ENCODE measurements at places on chromosomes 1 and 21. TPM values are rescaled to one million over a fixed set of nuclear protein-coding genes. Genes with fewer than 3 reads are reported as not detected.

DNA sequence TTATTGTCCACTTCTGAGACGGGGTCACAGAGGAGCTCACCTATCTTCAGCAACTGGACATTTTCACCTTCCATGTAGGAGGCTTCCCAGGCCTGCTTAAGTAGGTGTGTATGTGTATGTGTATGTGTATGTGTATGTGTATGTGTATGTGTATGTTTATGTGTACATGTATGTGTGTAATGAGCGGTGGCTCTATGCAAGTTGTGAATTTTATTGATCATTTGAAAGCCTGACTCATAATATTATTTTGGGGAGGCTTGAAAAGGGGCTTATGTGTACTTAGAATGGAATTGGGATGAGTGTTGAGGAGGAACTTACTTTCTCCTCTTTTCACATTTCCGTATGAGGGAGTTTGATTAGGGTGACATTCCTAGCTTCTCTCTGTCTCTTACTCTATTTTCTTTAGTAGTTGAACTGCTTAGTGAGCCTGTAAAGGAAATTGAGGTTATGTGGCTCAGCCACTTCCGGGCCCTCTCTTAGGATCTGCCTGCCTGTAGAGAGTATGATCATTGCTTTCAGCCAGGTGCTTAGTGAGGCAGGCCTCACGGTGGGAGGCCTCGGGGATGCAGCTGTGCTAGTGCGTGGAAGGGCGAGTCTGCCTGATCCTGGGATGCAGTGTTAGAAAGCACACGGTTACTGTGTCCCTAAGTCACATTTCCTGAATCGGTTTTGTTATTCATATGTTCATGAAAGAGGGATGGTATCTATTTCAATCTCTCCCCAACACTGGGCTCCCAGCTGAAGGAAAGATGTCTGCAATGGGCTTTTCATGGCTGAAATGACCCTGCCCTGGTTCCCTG, 61.0 kb downstream of the IER5 start:
- H3K27me3 ChIP-seq, result no peaks in the 10 kb centered on the region

DNA sequence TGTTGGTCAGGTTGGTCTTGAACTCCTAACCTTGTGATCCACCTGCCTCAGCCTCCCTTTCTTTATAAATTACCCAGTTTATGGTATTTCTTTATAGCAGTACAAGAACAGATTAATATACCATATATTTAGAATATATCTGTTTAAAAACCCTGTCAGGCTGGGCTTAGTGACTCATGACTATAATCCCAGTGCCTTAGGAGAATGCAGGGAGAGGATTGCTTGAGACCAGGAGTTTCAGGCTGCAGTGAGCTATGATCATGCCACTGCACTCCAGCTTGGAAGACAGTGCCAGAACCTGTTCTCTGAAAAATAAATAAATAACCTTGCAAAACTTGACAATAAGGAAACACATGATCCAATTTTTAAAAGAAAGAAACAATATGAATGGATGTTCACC, 43.9 kb downstream of the ZNF684 start:
- no peak overlapping the region for H3K27ac ChIP-seq
- H3K4me1 ChIP-seq, result no peaks in the 10 kb centered on the region
- H3K36me3 ChIP-seq, result no peaks in the 10 kb centered on the region
- H3K27me3 ChIP-seq, result no peaks in the 10 kb centered on the region
- H3K4me3 ChIP-seq, result no peak overlapping the region

- DNase-seq, result no peak
- H3K4me3 ChIP-seq, result no peak within 1 kb of the TSS
- H3K36me3 ChIP-seq, result peaks cover 2% of the 10 kb centered on the region
- no peaks in the 10 kb centered on the region for H3K27me3 ChIP-seq
- no peaks in the 10 kb centered on the region for H3K4me1 ChIP-seq
Measured at GRCh38 chr1:19923137-19923952, at the start of gene PLA2G2E. PLA2G2E (minus strand) TSS chr1:19923617; CDS start chr1:19923559, 58 bp downstream.

DNA sequence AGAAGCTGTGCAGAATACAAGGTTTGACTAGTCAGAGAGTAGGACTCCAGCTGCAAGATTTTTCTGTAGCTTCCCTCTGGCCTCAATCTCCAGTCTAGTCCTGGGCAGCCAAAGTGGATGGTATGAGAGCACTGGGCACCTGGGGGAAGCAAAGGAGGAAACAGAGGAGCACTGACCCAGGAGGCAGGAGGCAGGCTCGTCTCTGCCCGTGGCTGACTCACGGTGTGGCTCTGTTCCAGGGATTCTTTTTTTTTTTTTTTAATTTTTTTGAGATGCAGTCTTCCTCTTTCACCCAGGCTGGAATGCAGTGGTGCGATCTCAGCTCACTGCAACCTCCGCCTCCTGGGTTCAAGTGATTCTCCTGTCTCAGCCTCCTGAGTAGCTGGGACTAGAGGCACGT, 4.1 kb upstream of the NPPB start:
- no peaks in the 10 kb centered on the region for H3K4me1 ChIP-seq
- no peaks in the 10 kb centered on the region for H3K27me3 ChIP-seq
- H3K36me3 ChIP-seq, result no peaks in the 10 kb centered on the region
- H3K4me3 ChIP-seq, result no peak overlapping the region
- no peak for DNase-seq

- H3K4me1 ChIP-seq, result peaks cover 4% of the 10 kb centered on the region
- no peak overlapping the region for H3K27ac ChIP-seq
Measured at GRCh38 chr1:172394811-172395210, 25.7 kb upstream of the C1orf105 start.

GRCh38 chr21:26846036-26846931, 1.1 kb upstream of the ADAMTS1 start:
- peaks cover 7% of the 10 kb centered on the region for H3K4me1 ChIP-seq
- H3K4me3 ChIP-seq, result peak overlapping the region; percentile 89
- peak overlapping the region; percentile 6 for H3K27ac ChIP-seq
- H3K36me3 ChIP-seq, result peaks cover 15% of the 10 kb centered on the region

DNA sequence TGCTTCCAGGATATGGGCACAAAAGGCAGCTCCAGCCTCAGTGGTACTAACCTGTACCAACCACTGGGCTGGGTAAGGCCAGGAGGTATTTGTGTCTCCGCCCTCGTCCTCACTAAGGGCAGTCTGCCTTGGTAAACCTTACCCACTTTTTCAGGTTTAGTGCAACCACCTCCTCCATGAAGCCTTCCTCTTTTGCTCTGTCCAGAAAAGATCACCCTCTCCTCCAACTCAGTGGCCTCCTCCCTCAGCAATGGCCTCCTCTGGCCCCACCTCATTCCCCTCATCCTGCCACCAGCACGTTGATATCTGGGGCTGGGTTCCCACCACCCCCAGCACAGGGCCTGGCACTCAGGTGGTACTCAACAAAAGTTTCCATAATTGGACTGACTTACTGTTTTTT, 161.5 kb downstream of the GRIK3 start:
- DNase-seq, result peak; percentile 6
- H3K27me3 ChIP-seq, result no peaks in the 10 kb centered on the region
- H3K27ac ChIP-seq, result no peak overlapping the region
- no peaks in the 10 kb centered on the region for H3K36me3 ChIP-seq
- H3K4me1 ChIP-seq, result no peaks in the 10 kb centered on the region
- no peak overlapping the region for H3K4me3 ChIP-seq

- H3K4me3 ChIP-seq, result peak within 1 kb of the TSS; percentile 69
- H3K36me3 ChIP-seq, result no peaks in the 10 kb centered on the region
- peaks cover 26% of the 10 kb centered on the region for H3K27me3 ChIP-seq
Measured at GRCh38 chr1:111989531-111990025, at the start of gene KCND3. KCND3 (minus strand) TSS chr1:111989668.

- peak; percentile 85 for DNase-seq
- peaks cover 4% of the 10 kb centered on the region for H3K27me3 ChIP-seq
- H3K36me3 ChIP-seq, result no peaks in the 10 kb centered on the region
Measured at GRCh38 chr1:6440198-6441126, 15.9 kb downstream of the ESPN start.

GRCh38 chr21:14911351-14911750, 153.4 kb downstream of the NRIP1 start:
- H3K27ac ChIP-seq, result no peak overlapping the region
- no peak for DNase-seq
- no peaks in the 10 kb centered on the region for H3K36me3 ChIP-seq
- no peaks in the 10 kb centered on the region for H3K27me3 ChIP-seq

GRCh38 chr1:117563492-117563875, 42.4 kb upstream of the TENT5C start:
- no peak for DNase-seq
- H3K27ac ChIP-seq, result no peak overlapping the region
- H3K36me3 ChIP-seq, result peaks cover 7% of the 10 kb centered on the region

GRCh38 chr1:54328066-54328636, 78.0 kb downstream of the SSBP3 start:
- no peaks in the 10 kb centered on the region for H3K27me3 ChIP-seq
- peaks cover 47% of the 10 kb centered on the region for H3K4me1 ChIP-seq

- no peak overlapping the region for H3K27ac ChIP-seq
- no peaks in the 10 kb centered on the region for H3K36me3 ChIP-seq
- H3K4me1 ChIP-seq, result no peaks in the 10 kb centered on the region
- no peak for DNase-seq
- H3K27me3 ChIP-seq, result no peaks in the 10 kb centered on the region
Measured at GRCh38 chr1:87513255-87513654, 184.6 kb downstream of the LMO4 start.

Gene IL10
- not detected for total RNA-seq

Gene HSF2BP
- 1.5 TPM for total RNA-seq

Gene NFASC
- total RNA-seq, result 5.0 TPM
